ENCODE measurements at places on chromosomes 11 and 22. TPM values are rescaled to one million over a fixed set of nuclear protein-coding genes. Genes with fewer than 3 reads are reported as not detected.

GRCh38 chr11:86919557-86920210 is 35.5 kb downstream of the FZD4 start:
- DNase-seq: peak; percentile 36

GRCh38 chr11:4039011-4039410 is 55.6 kb upstream of the RRM1 start:
- no peak for DNase-seq

DNA sequence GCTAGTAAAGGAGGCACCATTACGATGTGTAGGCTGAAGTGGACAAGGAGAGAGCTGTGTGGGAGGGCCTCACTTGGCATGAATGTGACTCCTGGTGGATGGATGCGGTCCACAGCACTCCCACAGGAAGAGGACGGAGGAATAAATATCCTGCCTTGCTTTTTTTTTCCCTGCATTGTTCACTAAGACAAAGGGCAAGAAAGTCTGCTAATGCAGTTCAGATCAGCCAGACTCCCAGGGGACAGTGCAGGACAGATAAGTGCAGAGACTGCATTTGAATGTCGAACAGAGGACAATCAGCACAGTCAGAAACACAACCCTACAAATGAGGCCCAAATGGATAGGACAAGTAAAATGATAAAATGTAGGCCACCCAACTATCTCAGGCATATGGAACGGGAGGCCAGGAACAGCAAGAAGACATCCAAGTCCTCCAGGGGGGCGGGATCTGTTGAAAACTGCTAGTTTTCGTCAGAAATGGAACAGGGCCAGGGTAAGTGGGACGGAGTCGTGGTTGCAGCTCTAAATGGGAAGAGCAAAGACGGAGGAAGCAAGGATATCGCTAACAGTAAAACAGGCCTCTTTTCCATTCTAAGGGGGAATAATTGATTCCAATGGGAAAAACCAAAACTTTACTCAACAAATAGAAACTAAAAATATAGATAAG is 25.2 kb upstream of the OR8B8 start:
- DNase-seq: no peak

- no peak for DNase-seq
These were observed 29.3 kb upstream of the ROBO3 start for GRCh38 chr11:124835918-124836317.

CRYAB gene
- total RNA-seq: 6.5 TPM

- no peak for DNase-seq
These were observed 26.2 kb downstream of the PITPNB start for GRCh38 chr22:27892811-27893210.

- no peak for DNase-seq
These were observed 24.2 kb downstream of the BLID start for GRCh38 chr11:122091835-122092234.

DNA sequence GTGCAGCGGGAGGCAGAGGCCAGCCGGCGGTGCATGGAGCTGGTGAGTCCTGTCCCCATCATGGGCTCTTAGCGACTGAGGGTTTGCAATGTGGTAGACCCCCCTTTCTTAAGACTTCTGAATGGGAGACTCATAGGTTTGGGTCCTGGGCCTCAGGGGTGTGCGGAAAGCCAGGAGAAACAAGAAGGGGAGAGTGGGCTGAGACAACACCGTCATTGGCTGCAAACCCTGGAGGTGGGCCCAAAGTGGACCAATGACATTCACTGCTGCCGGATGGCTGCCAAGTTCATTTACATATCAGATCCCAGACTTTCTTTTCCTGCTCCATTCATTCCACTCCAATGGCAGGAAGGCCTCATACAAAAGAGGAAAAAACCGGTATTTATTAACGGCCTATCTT is 213.3 kb downstream of the MYO18B start:
- no peak for DNase-seq

EXPH5 gene
- under 0.01 TPM for total RNA-seq

- DNase-seq: no peak
These were observed 63.2 kb downstream of the PACS1 start for GRCh38 chr11:66133216-66133775.

GRCh38 chr11:118961591-118961990 is 5.5 kb downstream of the UPK2 start:
- DNase-seq: no peak

GRCh38 chr11:117826832-117827231 is 2.3 kb upstream of the FXYD2 start:
- no peak for DNase-seq

GTSE1 gene
- 1.6 TPM for total RNA-seq

GRCh38 chr11:129929721-129930120 is 34.3 kb upstream of the NFRKB start:
- no peak for DNase-seq

TMEM191C gene
- total RNA-seq: 2.4 TPM

DNA sequence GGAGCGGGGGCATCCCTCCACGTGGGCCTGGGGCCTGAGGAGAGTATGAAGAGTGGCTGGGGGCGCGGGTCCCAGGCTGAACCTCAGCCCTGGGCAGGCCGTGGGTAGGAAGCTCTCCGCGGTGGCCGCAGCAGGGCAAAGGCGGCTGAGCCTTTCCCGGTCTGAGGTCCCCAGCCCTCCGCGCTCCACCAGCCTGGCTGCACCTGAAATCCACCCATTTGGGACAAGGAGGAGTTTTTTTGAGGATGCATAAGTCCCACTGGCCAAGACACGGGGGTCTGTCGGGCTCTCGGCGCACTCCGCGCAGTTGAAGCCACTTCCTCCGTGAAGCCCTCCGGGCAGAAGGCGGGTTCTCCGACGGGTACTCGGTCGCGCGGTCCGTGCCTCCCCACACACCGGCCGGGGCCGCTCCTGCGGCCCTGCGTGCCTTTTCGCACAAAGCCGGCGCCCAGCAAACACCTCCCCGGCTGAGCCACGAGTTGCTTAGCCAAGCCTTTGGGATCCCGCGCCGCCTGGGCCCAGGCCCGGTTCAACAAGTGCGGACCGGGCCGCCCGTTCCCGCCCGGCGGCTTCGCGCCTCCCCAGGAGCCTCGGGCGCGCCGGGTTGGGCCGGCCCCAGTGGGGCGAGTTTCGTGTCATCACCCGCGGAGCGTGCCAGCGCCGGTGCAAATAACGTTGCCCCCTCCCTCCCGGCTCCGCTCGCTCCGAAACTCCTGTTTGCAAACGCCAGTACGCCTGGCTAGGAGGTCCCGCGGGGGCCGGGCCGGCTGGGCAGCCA is 666 bp upstream of the OVOL1 start:
- no peak for DNase-seq

KCNQ1OT1 gene
- 2.0 TPM for total RNA-seq

GRCh38 chr11:371716-372590 is 2.7 kb downstream of the B4GALNT4 start:
- DNase-seq: no peak

- DNase-seq: no peak
These were observed 26.4 kb upstream of the ARHGAP20 start for GRCh38 chr11:110738641-110739040.

- no peak for DNase-seq
These were observed 426.4 kb downstream of the INSC start for GRCh38 chr11:15541079-15541478.

CXCR5 gene
- total RNA-seq: not detected

DNA sequence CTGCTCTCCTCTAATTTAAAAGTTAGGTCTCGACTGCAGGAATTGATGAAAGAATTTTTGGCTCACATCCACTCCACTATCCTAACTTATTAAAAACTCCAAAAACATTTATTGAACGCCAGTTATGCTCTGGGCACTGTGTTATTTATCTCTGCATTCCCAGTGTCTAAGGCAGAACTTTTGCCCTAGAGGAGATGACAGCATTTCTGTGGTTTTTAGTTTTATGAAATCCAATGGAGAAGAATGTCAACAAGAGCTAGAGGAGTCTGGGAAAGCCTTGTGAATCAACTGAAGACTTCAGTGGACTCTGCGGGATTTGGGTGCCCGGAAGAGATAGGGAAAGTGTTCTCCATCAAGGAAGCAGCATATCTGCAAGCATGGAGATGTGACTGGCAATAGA is 217.0 kb upstream of the PGR start:
- DNase-seq: no peak

GRCh38 chr11:2590131-2590964 is 109.4 kb downstream of the KCNQ1OT1 start:
- peak; percentile 24 for DNase-seq

DAGLA gene
- 4.9 TPM for total RNA-seq

RASD2 gene
- 1.2 TPM for total RNA-seq

All from frontal cortex (tissue), 4 donors.